ENCODE measurements at places on chromosomes 7 and 10. TPM values are rescaled to one million over a fixed set of nuclear protein-coding genes. Genes with fewer than 3 reads are reported as not detected.

DNA sequence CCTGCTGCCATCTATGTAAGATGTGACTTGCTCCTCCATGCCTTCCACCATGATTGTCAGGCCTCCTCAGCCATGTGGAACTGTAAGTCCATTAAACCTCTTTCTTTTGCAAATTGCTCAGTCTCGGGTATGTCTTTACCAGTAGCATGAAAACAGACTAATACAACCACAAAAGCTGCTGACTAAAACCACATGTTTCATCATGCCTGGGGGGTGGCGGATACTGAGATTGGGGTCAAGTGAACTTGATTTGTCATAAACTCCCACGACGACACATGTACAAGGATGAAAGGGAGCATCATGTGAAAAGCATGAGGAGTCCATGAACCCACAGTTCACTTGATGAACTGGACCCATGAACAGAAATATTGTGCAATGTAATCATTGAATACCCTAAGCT, 134.9 kb upstream of the ANK3 start:
- no peaks in the 10 kb centered on the region for H3K27me3 ChIP-seq
- H3K4me1 ChIP-seq, result no peaks in the 10 kb centered on the region
- no peak overlapping the region for H3K27ac ChIP-seq
- DNase-seq, result no peak
- H3K36me3 ChIP-seq, result no peaks in the 10 kb centered on the region

The HNRNPH3 gene
- 22.9 TPM for total RNA-seq

The PAPOLB gene
- under 0.01 TPM for total RNA-seq

The NKX6-2 gene
- total RNA-seq, result 0.09 TPM

Measured in thymus (tissue), 14 donors.